ENCODE measurements at places on chromosomes 1 and 21.

- DNase-seq: no peak
Measured at GRCh38 chr1:41499591-41499990, 15.1 kb upstream of the EDN2 start.

GRCh38 chr1:61782771-61783170 is 40.5 kb downstream of the PATJ start:
- no peak for DNase-seq

- no peak for DNase-seq
Measured at GRCh38 chr1:13769212-13769611, 69.2 kb downstream of the PRDM2 start.

DNA sequence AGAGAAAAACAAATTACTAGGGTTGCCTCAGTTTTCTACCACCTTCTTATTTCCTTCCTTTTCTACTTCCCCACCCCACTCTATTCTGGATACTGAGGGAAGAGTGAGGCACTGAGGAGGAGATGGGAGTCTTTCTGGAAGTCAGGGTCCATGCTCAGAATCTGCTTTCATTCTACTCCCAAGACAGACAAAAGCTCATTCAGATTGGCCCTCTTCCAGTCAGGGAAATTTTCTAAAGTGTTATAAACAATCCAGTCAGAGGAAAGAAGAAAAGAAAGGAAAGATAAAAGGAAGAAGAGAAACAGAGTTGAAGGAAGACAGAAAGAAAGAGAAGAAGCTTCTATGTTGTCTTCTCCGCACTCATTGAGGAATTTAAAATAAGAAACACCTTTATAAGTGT is 228.6 kb downstream of the COP1 start:
- DNase-seq: no peak

DNA sequence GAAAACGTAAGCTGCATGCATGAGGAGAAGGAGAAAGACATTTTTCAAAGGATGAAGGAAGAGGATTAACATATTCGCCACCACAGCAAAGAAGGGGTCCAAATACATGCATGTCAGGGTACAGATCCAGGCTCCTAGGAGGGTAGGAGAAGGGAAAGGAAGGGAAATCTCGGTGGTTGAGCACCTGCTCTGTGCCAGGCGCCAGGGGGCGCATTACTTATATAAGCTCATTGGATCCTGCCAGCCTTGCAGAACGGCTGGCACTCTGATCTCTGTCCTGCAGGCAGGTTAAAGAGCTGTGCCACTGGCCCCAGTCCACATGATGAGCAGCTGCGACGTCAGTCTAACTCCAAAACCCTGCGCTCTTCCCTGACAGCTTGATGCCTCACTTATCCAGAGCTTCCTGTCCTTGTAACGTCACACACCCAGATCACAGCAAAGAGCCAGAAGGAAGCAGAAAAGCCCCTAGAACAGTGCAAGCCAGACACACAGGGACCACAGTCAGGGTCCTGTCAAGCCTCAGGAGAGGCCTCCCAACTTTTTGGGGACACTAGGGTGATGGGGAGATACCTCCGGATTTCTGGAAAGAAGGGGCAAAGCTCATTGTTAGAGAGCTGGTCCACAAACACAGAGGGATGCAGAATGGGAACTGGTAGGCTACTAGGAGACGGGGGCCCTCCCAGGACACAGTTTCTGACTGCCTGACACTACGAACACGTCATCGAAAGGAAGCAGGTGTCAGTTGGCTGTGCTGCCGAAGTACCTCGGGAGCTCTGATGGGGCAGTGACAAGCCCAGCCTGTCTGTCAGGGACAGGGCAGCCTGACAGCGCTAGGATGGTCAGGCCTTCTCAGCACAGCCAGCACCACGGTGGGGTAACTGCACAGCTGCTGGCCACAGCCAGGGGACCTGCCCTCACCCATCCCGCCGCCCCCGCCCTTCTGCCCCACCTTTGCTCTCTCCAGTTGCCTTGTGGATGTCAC is 99.1 kb downstream of the BEND5 start:
- DNase-seq: peak; percentile 79

GRCh38 chr1:229694053-229694693 is 68.1 kb downstream of the URB2 start:
- DNase-seq: peak; percentile 95

DNA sequence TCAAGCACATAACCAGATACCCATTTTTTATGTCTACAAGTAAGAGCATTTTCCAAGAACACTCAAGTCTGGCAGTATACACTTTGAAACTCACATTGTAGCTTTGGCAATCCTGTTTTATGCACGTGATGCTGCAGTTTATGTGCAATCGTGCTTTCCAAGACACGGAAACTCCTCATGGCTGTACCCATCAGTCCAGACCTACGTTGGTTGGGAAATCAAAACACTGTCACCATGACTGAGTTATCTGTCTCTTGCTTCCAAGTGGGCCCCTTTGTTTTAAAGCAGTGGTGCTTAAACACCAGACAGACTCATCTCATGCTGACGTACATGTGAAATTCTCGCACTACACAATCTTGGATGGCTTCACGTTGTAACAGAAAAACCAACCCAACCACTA is 192.8 kb downstream of the LTN1 start:
- peak; percentile 72 for DNase-seq

GRCh38 chr1:2519029-2519685 is 7.2 kb downstream of the PANK4 start:
- no peak for DNase-seq

DNA sequence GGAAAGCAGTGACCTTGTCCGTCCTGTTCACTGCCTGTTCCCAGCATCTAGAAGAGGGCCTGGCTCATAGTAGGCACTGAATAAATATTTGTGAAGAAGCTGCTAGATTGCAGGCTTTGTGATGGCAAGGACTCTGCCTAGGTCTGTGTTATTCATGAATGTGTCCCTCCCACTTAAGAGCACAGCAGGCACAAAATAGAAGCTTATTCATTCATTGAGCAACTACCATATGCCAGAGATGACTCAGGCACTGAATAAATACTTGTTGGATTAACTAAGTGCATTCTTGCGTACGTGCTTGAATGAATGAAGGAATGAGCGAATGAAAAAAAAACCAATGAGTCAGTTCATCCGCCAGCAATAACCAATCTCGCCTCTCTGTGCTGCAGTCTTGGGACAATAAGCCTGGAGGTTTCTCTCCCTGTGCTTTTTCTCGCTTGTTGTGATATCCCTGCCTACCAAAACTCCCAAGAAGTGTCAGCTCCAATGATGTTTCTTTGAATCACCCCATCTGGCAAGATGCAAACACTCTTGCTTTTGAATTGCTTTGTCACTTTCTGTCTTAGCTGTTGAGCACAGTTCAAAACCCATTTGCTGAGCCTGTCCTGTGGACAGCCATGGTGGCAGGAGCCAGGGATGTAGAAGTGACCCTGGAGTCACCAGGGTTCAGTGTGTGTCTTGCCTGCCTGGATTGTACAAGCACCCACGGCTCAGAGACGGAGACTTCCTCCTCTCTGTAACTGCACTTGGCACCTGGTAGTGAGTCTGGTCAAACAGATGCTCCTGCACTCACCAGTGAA is 143.9 kb downstream of the KAZN start:
- no peak for DNase-seq
